ENCODE measurements at places on chromosomes 2 and 18. TPM values are rescaled to one million over a fixed set of nuclear protein-coding genes. Genes with fewer than 3 reads are reported as not detected.

Gene CFAP65
- total RNA-seq: not detected

Gene HOXD9
- not detected for total RNA-seq

Gene TSHZ1
- 4.3 TPM for total RNA-seq

Gene NEURL3
- not detected for total RNA-seq

Gene BCL2
- 3.6 TPM for total RNA-seq

Gene KCNK3
- 0.26 TPM for total RNA-seq

Gene RNF125
- total RNA-seq: 0.33 TPM

- DNase-seq: peak; percentile 44
These were observed 79.1 kb upstream of the EPB41L3 start for GRCh38 chr18:5622905-5623304.

GRCh38 chr2:221568299-221568698 lies 3.8 kb downstream of the EPHA4 start:
- no peak for DNase-seq

- no peak for DNase-seq
These were observed 1311.7 kb upstream of the NXPH2 start for GRCh38 chr2:140091926-140092325.

- no peak for DNase-seq
These were observed 34.4 kb downstream of the MEIS1 start for GRCh38 chr2:66469214-66469902.

DNA sequence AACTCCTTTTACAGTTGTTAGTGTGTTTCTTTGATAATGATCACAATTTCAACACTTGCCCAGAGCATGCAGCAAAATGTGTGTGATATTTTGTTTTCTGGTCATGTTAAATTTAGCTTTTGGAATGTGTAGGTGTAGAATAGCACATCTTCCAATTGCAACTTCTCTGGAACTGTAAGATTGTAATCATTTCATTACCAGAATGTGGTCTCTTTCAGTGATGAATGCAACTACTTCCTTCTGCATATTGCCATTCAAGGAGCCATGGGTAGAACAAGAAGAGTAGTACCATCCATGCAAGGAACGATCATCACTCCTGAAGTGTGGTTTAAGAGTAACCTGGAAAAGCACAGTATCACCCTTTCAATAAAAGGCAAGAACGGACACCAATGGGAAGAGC lies 548.8 kb upstream of the ZNF804A start:
- no peak for DNase-seq

- DNase-seq: no peak
These were observed 7.6 kb upstream of the GPBAR1 start for GRCh38 chr2:218253232-218253625.

DNA sequence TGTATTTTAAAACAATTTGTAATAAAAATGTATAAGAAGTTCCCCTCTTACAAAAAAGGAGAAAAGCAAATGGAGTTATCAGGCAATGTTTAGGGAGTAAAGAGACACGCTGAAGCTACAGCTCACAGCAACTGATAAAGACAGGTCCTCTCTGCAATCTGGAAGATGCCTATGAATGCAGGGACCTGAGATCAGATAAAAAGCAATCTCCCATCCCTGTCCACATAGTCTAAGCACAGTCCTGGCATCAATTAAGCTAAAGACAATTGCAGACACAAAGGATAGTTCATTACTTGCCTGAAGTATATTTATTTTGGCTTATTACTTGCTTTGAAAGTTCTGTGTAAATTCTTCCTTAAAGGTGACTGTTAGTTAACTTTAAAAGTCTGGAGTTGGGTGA lies 5.0 kb downstream of the EIF2AK3 start:
- no peak for DNase-seq

- DNase-seq: peak; percentile 76
These were observed 2030.6 kb upstream of the CELF4 start for GRCh38 chr18:39596221-39596620.

GRCh38 chr2:63696496-63696895 lies 107.7 kb downstream of the MDH1 start:
- peak; percentile 32 for DNase-seq

DNA sequence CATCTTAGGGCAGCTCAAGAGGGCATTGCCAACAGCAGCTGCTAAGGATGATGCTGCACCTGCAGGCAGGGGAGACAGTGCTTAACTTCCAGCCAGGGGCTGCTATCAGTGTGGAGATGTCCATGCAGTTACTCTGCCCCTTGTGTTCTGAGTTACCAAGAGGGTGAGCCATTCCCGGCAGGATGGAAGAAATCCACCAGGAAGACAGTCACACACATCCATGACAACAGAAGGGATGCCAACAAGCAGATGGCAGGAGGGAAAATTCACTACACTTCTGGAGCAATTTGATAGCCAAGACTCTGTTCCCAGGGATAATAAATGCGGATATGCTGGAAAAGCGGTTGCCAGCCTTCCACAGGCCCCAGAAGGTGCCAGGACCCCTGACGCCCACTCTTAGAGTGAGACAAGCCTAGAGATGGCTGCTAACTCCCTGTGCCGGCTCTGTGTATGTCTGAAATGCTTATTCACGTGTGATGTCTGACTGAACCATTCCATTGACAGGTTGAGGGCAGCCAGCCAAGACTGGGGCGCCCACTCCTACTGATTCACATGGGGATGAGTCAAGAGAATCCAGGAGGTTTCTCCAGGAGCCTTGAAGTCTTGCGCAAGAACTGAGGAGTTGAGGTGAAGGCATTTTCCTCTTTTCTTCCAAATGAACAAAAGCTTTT lies 24.5 kb downstream of the LOXHD1 start:
- DNase-seq: no peak

DNA sequence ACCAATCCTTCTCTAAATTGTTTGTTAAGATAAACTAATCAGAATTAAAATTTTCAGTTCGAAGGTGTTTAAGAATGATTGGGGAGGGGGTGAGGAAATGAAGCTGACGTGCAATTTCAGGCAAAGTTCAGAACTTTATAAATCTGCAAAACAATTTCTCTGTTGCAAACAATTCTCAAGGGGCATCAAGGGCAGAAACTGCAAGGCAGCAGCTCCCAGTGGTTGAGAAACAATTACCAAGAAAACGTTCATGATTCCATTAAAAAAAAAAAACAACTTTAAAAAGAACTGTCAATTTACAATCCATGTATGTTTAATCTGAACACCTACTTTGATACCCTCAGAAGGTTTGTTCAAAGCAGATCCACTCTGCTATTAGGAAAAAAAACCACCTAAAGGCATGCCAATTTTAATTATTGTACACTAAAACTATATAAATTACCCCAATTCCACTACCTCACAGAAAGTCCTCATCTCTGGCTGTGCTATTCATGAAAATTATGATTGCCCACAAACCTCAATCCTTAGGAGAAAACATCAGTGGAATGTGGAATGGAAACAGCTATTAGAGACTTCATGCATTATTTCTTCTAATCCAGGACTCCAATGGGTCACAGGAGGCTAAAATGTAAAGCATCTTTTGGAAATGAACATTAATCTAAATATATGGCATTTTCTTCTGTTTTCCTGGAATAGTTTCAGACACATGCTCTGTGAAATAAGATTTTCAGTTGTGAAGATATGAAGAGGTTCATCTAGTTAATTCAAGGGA lies 119.9 kb upstream of the ACVR1C start:
- DNase-seq: no peak

DNA sequence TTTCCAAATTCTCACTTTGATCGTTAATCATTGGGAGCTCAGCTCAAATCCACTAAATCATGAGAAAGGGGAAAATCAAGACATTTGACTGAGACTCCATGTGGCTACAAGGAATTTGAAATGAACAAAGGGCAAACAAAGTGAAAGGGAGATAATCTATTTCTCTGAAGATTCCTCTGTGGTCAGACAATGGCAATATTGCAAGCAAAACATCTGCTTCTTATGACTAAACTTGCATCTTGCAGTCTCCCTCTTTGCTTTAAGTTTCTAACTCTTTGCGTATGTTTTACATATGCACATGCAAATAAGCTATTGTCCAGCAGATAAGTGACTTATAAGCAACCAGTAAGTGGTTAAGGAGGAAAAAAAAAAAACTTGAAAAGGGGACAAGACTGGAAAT lies 299.1 kb upstream of the NXPH2 start:
- no peak for DNase-seq

GRCh38 chr2:237714690-237715458 lies 83.7 kb upstream of the RBM44 start:
- no peak for DNase-seq

- DNase-seq: peak; percentile 98
These were observed 72.2 kb upstream of the CHRNA1 start for GRCh38 chr2:174836377-174836994.

- peak; percentile 8 for DNase-seq
These were observed 12.7 kb downstream of the ICOS start for GRCh38 chr2:203949228-203949627.

DNA sequence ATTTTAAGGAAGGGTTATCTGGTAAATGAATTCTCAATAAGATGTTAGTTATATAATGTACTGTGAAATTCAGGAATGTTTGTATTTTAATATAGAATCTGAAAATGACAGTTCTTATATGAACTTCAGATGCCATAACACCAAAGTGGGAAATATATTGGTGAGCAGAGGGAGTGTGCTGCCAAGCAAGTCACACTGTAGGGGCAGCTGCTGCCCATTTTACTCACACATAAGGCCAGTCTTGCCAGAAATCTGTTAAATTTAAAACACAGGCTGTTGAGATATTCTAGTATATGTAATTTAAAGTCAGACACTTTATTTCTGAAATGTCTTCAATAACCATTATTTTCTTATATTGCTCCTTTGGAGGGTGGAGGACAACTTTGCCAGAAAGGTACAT lies 34.6 kb upstream of the C1GALT1C1L start:
- no peak for DNase-seq

- DNase-seq: no peak
These were observed 127.4 kb downstream of the CHST9 start for GRCh38 chr18:27057519-27058234.

DNA sequence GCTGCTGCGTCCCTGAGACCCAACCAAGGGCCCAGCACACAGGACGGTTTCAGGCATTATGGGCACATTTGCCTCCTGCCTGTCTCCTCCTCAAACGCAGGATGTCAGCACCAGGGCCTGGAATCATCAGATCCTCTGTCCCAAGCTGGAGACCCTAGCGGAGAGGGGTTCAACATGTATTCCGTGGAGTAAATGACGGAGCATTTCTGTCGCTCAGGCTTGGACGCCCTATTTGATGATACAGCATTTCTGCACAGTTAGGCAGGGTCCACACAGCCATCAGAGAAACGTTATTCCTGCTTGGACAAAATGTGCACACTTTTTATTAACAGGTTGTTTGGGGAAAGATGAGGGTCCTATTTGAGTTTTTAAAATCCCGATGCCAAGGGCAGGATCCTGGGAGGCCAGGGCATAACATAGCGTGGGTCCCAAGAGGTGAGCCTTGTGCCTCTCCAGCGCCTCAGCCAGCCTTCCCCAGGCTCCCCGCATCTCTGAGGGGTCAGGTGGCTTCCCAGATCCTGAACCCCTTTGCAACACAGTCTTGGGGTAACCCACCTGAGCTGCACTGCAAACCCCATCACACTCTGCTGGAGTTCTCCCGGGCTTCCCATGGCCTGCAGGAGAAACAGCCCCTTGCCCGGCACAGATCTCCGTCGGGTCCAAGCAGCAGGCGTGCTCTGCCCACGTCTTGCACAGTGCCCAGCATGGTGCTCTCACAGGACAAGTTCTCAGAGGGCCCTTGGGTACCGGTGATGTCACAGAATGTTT lies 319.7 kb upstream of the MYT1L start:
- DNase-seq: no peak

DNA sequence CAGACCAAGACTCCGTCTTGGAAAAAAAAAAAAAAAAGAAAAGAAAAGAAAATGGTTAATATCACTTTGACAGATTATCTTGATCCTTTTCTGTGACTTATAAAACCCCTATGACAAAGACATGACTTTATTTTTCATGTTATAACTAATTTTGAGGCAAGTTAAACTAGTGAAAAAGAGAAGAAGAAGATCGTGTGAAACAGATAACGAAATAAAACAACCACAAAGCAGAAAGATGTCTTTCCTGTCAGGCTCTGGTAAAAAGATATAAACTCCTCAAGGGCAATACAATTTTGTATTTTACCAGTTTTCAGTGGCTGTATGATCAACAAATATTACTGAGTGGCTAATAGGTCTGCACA lies 13.4 kb upstream of the RBMS1 start:
- DNase-seq: no peak

DNA sequence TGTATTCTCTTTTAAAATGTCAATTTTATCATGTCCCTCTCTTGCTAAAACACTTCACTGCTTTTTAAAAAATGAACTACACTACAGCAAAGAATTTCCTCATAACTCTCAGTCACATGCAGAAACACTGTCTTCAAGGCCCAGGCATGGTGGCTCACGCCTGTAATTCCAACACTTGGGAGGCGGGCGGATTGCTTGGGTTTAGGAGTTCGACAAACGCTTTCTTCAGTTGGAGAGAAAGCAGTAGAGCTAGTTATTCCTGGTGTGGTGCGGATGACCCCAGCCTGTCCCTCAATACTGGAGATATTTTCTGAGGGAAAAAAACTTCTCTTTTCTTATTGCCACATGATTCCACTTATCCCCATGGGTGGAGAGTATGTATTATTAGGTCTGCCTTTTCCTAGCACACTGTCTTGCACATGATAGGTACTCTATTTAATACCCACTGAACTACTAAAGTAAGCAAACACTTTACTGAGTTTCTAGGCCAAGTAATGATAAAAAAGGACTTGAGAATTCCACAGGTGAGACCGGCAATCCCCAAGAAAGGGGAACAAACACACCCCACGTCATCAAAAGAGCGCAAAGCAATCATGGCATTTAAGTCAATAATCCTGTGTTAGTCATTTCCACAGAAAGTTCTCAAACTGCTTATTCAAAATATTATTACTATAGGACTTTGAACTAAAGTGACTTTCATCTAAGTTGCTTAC lies 77.1 kb downstream of the SPIRE1 start:
- no peak for DNase-seq

GRCh38 chr2:136207665-136208064 lies 89.7 kb upstream of the CXCR4 start:
- no peak for DNase-seq

DNA sequence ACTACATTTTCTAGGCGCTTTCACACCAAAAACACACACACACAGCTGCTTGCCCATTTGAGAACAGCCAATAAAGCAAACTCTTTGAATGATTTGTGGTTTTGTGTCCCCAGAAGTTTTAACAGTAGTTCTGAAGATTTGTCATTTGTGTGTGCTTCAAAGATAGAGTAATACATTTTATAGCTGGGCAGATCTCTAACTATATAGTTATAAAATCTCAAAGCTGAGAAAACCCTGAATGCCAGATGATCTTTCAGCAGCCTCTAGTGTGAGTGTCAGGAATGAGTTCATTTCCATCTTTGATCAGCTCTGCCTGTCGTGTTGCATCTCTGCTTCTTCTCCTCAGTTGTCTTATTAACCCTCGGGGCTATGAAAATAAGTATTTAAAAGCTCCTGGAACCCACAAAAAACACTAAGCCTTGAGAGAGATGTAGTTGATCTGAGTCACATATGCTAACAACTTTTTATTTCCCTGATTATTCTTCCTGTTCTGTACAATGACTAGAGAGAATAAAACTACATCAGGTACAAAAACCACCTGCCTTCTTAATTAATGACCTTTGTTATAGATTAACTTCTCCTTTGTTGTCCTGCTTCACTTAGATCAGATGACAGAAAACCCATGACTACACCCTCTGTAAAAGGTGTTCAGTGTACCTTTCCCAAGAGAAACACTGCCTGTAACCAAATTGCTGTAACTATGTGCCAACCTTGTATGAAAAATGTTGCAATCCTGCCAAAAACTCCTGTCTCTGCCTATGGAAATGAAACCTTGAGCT lies 30.0 kb upstream of the SLC3A1 start:
- no peak for DNase-seq
